Peyer's patch (tissue), 4 donors: ENCODE measurements at places on chromosomes 1 and 21. TPM values are rescaled to one million over a fixed set of nuclear protein-coding genes. Genes with fewer than 3 reads are reported as not detected.

DNA sequence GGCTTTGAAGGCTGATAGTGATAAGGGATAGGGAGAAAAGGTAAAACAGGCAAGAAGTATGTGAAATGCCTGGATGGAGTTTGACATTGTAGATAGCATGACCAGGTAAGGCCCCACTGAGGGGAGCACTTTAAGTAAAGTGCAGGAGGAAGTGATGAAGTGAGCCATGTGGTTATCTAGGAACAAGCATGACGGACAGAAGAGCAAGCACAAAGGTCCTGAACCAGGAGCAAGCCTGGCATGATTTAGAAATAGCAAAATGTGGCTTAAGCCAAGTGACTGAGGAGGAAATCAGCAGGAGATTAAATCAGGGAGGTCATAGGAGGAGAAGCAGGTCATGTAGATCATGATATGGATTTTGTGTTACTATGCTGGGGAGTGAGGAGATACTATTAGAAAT lies 129.2 kb downstream of the GLUL start:
- no peak overlapping the region for H3K4me3 ChIP-seq
- DNase-seq, result no peak
- H3K4me1 ChIP-seq, result no peaks in the 10 kb centered on the region

DNA sequence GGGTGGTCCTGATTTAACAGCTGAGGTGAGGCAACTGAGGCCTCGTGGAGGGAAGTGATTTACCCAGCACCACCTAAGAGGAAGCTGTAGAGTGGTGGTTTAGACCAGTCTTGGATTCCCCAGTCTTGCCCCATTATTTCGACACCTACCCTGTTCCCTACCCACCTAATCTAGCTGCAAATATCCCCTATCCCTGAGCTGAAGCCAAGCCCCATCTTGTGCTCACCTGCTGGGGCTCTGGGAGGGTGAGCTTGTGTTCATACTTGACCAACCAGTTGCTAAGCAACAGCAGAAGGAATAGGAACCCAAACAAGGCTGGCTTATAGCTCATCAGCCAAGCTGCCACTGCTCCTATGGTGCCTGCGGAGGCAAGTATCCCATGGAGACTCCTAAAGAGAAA lies 2.0 kb downstream of the TEX46 start:
- no peaks in the 10 kb centered on the region for H3K27me3 ChIP-seq
- no peaks in the 10 kb centered on the region for H3K36me3 ChIP-seq
- no peak for DNase-seq
- no peaks in the 10 kb centered on the region for H3K4me1 ChIP-seq
- no peak overlapping the region for H3K4me3 ChIP-seq

GRCh38 chr1:90007979-90008404 lies 13.1 kb downstream of the ZNF326 start:
- H3K4me3 ChIP-seq, result no peak overlapping the region
- H3K27ac ChIP-seq, result no peak overlapping the region
- H3K27me3 ChIP-seq, result no peaks in the 10 kb centered on the region

Gene TENT5C
- 13.5 TPM for total RNA-seq

GRCh38 chr1:187228790-187229189 lies 400.0 kb downstream of the PLA2G4A start:
- no peak overlapping the region for H3K4me3 ChIP-seq
- no peaks in the 10 kb centered on the region for H3K27me3 ChIP-seq
- H3K27ac ChIP-seq, result no peak overlapping the region
- no peaks in the 10 kb centered on the region for H3K4me1 ChIP-seq
- no peak for DNase-seq

Gene HTR6
- not detected for total RNA-seq

Gene PITHD1
- 30.5 TPM for total RNA-seq
